ENCODE measurements at places on chromosomes 16 and 17.

GRCh38 chr17:81066771-81067315 lies 31.9 kb downstream of the BAIAP2 start:
- DNase-seq: no peak

DNA sequence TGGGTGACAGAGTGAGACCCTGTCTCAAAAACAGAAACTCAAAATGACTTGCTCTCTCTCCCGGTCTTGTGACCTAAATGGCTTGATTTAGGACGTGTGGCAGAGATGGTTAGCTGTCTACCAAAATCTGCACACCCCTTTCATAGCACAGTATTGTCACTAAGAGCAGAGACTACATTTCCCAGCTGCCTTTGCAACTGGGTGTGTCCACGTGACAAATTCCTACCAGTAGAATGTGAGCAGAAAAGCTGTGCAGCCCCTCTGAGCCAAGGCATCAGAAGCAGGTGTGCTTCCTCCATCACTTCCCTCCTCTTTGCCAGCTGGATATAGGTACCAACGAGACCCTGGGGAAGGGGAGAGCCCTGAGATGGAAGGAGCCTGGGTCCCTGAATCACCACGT lies 25.5 kb downstream of the GPR142 start:
- DNase-seq: no peak

DNA sequence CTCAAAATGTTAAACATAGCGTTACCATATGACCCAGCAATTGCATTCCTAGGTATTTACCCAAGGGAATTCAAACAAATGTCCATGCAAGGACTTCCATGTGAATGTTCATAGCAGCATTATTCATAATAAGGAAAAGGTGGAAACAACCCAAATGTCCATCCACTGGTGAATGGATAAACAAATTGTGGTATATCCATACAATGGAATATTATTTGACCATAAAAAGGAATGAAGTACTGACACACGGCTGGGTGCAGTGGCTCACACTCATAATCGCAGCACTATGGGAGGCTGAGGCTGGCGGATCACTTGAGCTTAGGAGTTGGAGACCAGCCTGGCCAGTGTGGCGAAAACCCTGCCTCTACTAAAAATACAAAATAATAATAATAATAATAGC lies 24.1 kb upstream of the GOSR2 start:
- no peak for DNase-seq

GRCh38 chr16:56255904-56256303 lies 64.6 kb downstream of the GNAO1 start:
- DNase-seq: no peak

DNA sequence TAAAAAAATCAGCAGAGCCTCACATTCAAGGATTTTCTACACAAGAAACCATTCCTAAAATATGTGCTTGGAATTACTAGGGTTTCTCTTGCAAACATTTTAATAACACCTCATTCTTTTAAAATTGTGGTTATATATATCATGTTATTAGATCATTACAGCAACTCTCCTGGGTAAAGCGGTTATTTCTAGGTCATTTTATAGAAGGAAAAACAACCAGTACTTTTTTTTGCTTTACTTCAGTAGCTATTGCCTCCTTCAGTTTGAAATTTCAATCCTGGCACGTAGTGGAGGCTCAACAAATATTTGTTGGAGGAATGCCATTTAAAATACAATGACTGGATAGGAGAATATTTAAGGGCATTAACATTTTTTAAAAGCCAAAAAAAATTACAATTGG lies 220.6 kb downstream of the CDRT15L2 start:
- no peak for DNase-seq

- DNase-seq: peak; percentile 18
Measured at GRCh38 chr16:9297437-9298113, 206.1 kb downstream of the HAPSTR1 start.

- DNase-seq: no peak
Measured at GRCh38 chr17:49836111-49837030, 11.5 kb downstream of the TAC4 start.

DNA sequence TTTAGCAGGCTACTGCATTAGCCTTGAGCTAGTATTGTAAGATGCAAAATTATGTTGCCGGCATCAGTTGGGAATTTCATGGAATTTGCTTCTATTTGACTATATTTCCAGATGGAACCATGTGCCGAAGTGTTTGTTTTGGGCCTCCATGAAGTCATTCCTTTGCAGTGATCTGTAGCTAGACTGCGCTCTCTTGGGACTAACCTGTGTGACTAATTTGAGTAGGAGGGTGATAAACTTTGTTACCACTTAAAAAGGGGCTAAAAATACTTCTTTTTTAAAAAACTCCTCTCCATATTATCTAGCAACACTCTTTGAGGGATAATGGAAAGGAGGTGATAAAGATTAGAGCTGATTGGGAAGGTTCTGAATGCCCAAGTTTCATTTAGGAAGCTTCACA lies 166.8 kb upstream of the TBX2 start:
- DNase-seq: no peak

DNA sequence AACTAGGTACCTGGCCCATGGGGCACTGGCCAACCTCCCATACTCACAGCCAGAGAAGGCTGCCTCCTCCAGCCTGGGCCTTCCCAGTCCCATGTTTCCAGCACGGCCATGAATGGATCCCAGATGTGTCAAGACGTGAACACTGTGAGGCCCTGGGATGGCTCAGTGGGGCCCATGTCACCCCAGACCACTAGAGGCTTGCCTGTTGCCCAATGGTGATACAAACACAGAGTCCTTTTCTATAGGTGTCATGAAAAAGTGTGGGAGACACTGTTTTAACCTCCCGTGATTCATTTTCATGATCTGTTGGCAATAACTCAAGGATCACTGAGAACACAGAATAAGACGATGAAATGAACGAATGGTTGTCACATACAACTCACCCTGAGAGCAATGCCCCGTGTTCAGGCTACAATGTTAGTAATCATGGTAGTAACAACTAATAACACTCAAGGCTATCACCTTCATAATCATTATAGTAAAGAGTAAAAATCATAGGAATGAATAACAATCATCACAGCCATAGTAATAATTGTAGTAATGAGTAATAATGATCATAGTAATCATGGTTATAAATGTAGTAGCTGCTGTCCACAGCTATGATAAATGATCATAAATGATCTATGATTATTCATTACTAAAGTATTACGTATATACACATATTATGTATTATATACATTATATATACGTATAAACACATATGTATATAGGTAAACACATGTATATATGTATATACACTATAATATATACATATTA lies 64.0 kb downstream of the DYNLRB2 start:
- DNase-seq: no peak

- DNase-seq: no peak
Measured at GRCh38 chr16:78749745-78750268, 650.4 kb downstream of the WWOX start.

- DNase-seq: no peak
Measured at GRCh38 chr16:84065536-84066132, 23.0 kb upstream of the SLC38A8 start.

DNA sequence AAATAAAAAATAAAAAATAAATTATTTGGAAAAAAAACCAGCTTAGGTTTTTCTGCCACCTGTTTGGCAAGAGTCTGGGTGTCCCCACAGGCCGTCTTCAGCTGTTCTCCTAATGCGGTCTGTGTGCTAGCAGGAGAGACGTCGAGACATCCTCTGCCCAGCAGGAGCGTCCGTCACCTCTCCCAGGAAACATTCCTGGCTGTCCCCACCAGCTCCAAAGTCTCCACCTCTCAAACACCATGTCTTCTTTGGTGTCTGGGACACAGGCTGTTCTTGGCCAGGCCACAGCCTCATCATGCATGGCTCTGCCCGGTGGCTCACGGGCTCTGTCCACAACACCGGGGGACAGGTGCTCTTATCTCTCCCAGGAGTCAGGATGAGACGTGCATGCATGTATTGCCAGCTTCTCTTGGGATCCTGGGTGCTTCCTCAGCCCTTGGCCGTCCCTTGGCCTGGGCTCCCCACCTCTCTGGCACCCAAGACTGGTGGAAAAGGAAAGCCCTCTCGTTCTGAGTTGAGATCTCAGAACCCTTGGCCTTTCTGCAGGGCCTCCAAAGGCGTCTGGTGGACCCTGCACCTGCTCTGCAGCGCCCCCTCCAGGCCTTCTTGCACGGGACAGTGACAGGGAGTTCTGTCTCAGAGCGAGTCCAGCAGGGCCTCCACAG lies 84.9 kb upstream of the CBX4 start:
- no peak for DNase-seq

- no peak for DNase-seq
Measured at GRCh38 chr16:65713181-65713808, 591.4 kb upstream of the CDH11 start.

GRCh38 chr16:66863707-66864106 lies 16.6 kb upstream of the PDP2 start:
- DNase-seq: no peak

DNA sequence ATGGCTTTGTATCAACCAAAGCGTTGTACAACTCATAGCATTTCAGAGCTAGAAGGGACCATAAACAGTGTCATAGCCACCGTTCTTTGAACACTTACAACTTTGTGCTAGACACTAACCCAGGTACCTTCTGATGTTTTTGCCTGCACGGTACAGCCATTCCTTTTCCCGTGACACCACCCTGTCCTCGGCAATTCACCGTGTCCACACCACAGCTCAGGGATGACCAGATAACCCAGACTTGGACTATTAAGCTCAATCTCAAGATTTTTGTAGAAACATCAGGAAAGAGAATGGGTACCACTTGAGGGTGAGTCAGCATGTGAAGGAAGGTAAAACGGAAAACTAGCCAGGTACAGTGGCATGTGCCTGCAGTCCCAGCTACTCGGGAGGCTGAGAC lies 9.8 kb upstream of the CBFB start:
- DNase-seq: peak; percentile 8

DNA sequence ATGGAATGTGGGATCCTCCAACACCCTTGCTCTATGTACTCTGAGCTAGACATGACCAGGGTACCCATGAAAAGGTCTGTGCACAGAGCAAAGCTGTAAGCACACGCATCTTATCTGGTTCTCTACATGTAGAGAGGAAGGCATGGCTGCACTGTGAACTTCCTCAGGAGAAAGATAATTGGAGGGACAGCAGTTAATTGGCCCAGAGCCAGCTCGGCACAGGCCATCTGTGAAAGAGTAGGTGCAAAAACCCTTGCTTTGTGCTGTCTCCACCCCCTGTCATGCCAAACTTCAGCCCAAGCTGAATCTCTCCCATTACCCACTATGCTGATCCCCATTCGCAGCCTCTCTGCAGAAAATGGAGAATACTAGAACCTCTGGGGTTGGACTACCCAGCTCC lies 241.0 kb downstream of the GRIN2A start:
- DNase-seq: no peak
